ENCODE measurements at places on chromosomes 16 and 17. TPM values are rescaled to one million over a fixed set of nuclear protein-coding genes. Genes with fewer than 3 reads are reported as not detected.

DNA sequence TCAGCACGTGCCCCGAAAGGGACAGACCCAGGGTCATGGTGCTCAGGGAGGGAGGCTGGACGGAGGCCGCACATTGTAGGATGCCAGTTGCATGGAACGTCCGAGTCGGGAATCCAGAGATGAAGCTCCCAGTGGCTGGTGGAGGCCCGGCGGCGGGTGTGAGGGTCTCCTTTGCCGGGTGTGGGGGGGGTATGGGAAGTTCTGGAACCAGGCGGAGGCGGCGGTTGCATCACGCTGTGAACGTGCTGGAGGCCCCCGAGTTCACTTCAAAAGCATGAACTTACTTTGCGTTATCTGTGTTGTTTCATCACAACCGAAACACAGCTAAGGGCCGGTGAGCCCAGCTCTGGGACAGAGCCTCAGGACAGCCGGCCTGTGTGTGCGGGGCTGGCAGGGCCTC lies 73.4 kb upstream of the GNG13 start:
- no peak for DNase-seq
- H3K4me3 ChIP-seq, result no peak overlapping the region
- no peaks in the 10 kb centered on the region for H3K36me3 ChIP-seq
- H3K27ac ChIP-seq, result no peak overlapping the region

- no peaks in the 10 kb centered on the region for H3K4me1 ChIP-seq
- no peak overlapping the region for H3K4me3 ChIP-seq
- no peaks in the 10 kb centered on the region for H3K27me3 ChIP-seq
- H3K27ac ChIP-seq, result no peak overlapping the region
Observed at GRCh38 chr16:12086822-12087221, 110.3 kb downstream of the SNX29 start.

DNA sequence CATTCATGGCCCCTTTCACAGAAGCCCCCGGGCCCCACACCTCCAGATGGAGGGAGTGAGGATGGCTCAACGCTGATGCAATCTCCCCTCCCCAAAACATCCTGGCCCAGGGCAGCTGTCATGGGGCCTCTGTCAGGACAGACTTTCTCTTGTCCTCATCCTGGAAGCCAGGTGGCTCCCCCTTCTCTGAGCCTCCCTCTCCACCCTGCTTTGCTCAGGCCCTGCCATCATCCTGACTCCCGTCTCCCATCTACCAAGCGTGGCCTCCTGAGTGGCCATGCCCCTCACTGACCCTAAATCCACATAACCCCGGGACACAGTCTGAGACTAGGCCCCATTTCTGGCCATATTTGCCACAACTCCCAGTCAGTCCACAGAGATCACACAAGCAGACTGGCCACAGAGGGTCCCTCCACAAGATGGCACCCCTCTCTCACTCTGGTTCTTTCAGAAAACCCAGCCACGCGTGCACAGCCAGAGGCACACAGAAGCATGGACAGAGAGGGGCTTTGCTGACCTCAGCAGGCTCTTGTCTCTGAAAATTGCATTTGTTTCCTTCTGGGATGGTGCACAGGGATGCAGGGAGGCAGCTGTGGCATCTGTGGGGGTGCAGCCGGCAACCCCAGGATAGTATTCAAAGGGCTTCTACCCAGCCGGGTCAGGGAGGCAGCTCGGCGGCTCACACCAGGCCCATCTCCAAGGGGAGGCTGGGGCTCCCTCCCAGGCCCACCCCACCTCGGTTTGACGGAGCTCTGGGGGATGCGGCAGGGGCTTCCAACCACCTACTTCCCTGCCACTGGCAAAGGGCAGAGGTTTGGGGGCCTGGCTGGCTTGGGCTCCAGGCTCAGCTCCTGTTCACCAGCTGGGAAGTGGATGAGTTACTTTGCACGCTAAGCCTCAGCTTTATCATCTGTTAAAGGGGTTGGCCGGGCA lies 16.9 kb downstream of the DOC2B start:
- no peaks in the 10 kb centered on the region for H3K36me3 ChIP-seq
- no peak overlapping the region for H3K27ac ChIP-seq
- no peaks in the 10 kb centered on the region for H3K4me1 ChIP-seq
- no peak overlapping the region for H3K4me3 ChIP-seq

DNA sequence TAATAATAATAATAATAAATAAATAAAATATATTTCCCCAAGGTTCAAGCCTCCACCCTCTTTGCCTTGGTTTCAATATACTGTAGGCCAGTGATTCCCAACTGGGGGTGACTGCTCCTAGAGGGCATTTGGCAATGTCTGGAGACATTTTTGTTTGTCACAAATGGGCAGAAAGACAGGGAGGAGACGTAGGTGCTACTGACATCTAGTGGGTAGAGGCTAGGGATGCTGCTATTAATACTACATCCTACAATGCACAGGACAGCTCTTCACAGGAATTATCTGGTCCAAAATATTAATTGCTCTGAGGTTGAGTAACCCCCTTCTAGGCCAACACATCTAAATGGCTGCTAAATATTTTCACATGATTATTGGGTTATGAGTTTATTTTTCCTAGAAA lies 12.8 kb upstream of the PRR14 start:
- H3K4me3 ChIP-seq, result no peak overlapping the region
- H3K27me3 ChIP-seq, result peaks cover 7% of the 10 kb centered on the region
- peak; percentile 57 for DNase-seq
- peaks cover 3% of the 10 kb centered on the region for H3K4me1 ChIP-seq
- no peak overlapping the region for H3K27ac ChIP-seq

GRCh38 chr17:63954402-63955063 lies 18.2 kb downstream of the SCN4A start:
- H3K27ac ChIP-seq, result no peak overlapping the region
- H3K27me3 ChIP-seq, result no peaks in the 10 kb centered on the region
- H3K4me3 ChIP-seq, result no peak overlapping the region
- peaks cover 10% of the 10 kb centered on the region for H3K4me1 ChIP-seq
- no peak for DNase-seq

GRCh38 chr17:31067691-31068184 lies 27.0 kb upstream of the NF1 start:
- H3K4me1 ChIP-seq, result peaks cover 13% of the 10 kb centered on the region
- peak; percentile 83 for DNase-seq
- H3K27ac ChIP-seq, result peak overlapping the region; percentile 65
- H3K36me3 ChIP-seq, result no peaks in the 10 kb centered on the region
- no peak overlapping the region for H3K4me3 ChIP-seq

DNA sequence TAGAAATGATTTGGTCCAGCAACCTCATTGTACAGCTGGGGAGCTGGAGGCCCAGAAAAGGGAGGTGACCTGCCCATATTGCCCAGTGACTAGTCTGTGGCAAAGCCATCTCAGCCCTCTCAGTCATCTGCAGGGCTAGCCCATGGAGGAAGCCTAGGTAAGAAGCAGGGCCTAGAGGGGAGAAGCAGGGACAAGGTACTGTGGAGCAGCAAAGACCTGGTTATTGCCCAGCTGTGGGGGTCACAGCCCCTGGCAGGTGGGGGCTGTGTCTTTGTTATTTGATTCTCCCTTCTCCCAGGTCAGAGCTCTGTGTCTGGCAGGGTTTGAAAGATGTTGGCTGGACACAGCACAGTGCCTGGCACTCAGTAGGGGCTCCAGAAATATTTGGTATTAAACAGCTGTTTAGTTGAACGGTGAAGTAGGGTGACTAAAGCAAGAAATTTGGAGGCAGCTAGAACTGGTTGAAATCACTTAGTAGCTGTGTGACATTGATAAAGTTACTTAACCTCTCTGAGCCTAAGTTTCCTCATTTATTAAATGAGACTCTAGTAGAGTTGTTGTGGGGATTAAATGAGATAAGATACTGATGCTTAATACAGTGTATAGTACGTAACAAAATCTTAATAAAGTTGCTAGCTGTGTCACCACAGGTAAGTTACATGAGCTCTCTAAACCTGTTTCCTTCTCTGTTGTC lies 17.3 kb downstream of the CCR7 start:
- no peak overlapping the region for H3K4me3 ChIP-seq
- no peaks in the 10 kb centered on the region for H3K36me3 ChIP-seq
- H3K27me3 ChIP-seq, result no peaks in the 10 kb centered on the region
- no peak for DNase-seq

DNA sequence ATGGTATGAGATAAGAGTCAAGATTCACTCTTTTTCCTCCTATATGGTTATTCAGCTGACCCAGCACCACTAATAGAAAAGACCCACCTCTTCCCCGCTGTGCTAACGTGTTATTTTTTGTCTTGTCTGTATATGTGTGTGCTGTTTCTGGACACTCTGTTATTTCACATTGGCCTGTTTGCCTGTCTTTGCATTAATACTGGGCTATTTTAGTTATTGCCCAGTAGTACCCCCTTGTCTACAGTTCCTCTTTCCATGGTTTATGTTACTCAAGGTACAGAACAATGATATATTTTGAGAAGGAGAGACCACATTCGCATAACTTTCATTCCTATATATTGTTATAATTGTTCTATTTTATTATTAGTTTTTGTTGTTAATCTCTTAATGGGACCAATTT lies 74.0 kb upstream of the SIAH1 start:
- no peaks in the 10 kb centered on the region for H3K36me3 ChIP-seq
- no peak overlapping the region for H3K4me3 ChIP-seq
- H3K27me3 ChIP-seq, result no peaks in the 10 kb centered on the region
- H3K27ac ChIP-seq, result no peak overlapping the region
- no peaks in the 10 kb centered on the region for H3K4me1 ChIP-seq

GRCh38 chr16:73750639-73751038 lies 546.0 kb upstream of the PSMD7 start:
- H3K27ac ChIP-seq, result no peak overlapping the region
- no peak for DNase-seq

DNA sequence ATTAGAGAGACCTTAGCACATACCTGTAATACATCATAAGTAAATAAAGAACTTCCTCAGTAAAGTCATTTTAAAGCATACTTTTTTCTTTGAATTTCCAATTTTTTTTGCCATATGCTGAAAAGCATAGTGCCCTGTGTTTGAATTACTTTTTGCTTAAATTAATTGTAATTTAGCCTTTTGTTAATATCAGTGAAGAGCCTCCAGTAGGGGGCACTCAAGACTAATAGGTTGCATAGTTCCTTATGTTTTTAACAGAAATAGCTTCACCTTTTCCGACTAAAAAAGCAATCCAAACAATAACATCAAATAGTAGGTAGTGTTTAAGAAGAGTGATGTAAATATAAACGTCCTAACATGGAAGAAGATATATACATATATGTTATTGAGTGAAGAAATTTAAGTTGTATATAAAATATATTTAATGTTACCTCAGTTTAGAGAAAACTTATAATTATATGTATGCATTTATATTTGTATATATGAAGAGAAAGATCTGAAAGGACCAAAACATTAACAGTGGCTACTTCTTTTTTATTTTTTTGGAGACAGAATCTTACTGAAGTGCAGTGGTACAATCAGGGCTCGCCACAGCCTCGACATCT lies 18.6 kb downstream of the RAD51C start:
- H3K4me3 ChIP-seq, result no peak overlapping the region
- H3K36me3 ChIP-seq, result no peaks in the 10 kb centered on the region
- peak; percentile 79 for DNase-seq
- H3K4me1 ChIP-seq, result peaks cover 7% of the 10 kb centered on the region

DNA sequence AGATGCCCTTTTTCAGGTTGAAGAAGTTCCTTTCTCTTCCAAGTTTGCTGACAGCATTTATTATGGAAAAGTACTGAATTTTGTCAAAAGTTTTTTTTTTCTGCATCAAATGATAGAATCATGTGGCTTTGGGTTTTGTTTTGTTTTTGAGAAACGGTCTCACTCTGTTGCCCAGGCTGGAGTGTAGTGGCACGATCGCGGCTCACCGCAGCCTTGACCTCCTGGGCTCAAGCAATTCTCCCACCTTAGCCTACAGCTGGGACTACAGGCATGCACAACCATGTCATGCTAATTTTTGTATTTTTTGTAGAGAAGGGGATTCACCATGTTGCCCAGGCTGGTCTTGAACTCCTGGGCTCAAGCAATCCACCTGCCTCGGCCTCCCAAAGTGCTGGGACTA lies 7.3 kb downstream of the CMTM4 start:
- no peaks in the 10 kb centered on the region for H3K36me3 ChIP-seq
- DNase-seq, result no peak

GRCh38 chr16:56974549-56975300 lies 13.0 kb downstream of the CETP start:
- no peaks in the 10 kb centered on the region for H3K4me1 ChIP-seq
- no peak for DNase-seq
- no peaks in the 10 kb centered on the region for H3K27me3 ChIP-seq
- H3K36me3 ChIP-seq, result no peaks in the 10 kb centered on the region

DNA sequence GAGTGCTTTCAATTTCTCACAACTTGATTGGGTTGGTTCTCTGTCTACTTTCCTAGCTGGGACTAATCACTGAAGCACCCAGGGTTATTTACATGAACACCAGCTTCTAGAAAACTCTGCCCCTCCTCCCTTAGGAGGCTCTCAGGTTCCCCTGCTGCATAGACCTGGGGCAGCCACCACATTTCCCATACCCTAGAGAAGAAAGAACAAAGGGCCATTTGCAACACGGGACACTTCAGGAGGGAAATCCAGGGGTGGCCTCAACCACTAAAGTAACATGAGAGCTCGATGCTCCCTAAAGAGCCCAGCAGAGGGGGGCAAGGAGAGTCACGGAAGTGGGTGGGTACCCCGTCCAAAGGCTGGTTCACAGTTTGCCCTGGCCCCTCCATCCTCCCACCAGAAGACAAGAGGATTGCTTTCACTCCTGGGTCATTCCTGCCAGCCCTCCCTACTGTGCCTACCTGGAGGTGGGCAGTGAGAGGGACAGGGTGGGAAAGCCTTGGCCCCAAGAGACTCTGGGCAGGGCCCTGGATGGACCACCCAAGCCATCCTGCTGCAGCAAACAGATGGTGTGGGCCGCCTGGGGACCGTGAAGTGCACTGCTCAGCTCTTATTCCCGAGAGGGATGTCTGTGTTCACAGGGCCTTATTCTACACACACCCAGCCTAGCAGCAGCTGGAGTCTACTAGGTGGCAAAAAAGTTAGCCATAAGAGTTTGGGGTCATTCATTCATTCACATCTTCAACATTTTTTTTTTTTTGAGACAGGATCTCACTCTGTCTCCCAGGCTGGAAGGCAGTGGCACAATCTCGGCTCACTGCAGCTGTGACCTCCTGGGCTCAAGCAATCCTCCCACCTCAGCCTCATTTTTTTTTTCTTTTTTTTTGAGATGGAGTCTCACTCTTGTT lies 392.1 kb downstream of the SOX9 start:
- peaks cover 18% of the 10 kb centered on the region for H3K4me1 ChIP-seq
- no peaks in the 10 kb centered on the region for H3K27me3 ChIP-seq
- H3K36me3 ChIP-seq, result no peaks in the 10 kb centered on the region
- H3K4me3 ChIP-seq, result no peak overlapping the region
- DNase-seq, result no peak
- no peak overlapping the region for H3K27ac ChIP-seq

GRCh38 chr17:65013613-65014391 lies 42.7 kb downstream of the GNA13 start:
- H3K36me3 ChIP-seq, result peaks cover 14% of the 10 kb centered on the region
- DNase-seq, result peak; percentile 89
- no peak overlapping the region for H3K4me3 ChIP-seq

Gene GRB2
- total RNA-seq, result 113 TPM

Gene GAN
- total RNA-seq, result 30.8 TPM

Gene ZG16B
- not detected for total RNA-seq

Gene KCNJ2
- total RNA-seq, result 0.14 TPM

Gene SEPTIN12
- total RNA-seq, result 1.7 TPM

Gene SMARCE1
- total RNA-seq, result 195 TPM

Gene CHST5
- total RNA-seq, result 0.66 TPM

Gene OR1D5
- not detected for total RNA-seq

Gene MT1G
- not detected for total RNA-seq

Gene NPB
- 2.3 TPM for total RNA-seq

Gene NHLRC4
- 3.9 TPM for total RNA-seq
